Activated CD8-positive, alpha-beta T cell treated with anti-CD3 and anti-CD28 coated beads for 36 hours (primary cell): ENCODE measurements at places on chromosomes 1 and 21. TPM values are rescaled to one million over a fixed set of nuclear protein-coding genes. Genes with fewer than 3 reads are reported as not detected.
A peak's percentile ranks its signal among the peaks of the same experiment; 100 is the strongest.

- DNase-seq = peak; percentile 69
- peak overlapping the region; percentile 64 for H3K4me3 ChIP-seq
- peak overlapping the region; percentile 91 for H3K27ac ChIP-seq
- no peaks in the 10 kb centered on the region for H3K27me3 ChIP-seq
Observed at GRCh38 chr21:37244501-37245095, 22.5 kb downstream of the VPS26C start.

GRCh38 chr1:50959303-50959912 lies 659 bp downstream of the FAF1 start:
- no peaks in the 10 kb centered on the region for H3K27me3 ChIP-seq
- DNase-seq = peak; percentile 45
- peak overlapping the region; percentile 88 for H3K4me3 ChIP-seq
- H3K36me3 ChIP-seq = peaks cover 1% of the 10 kb centered on the region
- peak overlapping the region; percentile 88 for H3K27ac ChIP-seq

DNA sequence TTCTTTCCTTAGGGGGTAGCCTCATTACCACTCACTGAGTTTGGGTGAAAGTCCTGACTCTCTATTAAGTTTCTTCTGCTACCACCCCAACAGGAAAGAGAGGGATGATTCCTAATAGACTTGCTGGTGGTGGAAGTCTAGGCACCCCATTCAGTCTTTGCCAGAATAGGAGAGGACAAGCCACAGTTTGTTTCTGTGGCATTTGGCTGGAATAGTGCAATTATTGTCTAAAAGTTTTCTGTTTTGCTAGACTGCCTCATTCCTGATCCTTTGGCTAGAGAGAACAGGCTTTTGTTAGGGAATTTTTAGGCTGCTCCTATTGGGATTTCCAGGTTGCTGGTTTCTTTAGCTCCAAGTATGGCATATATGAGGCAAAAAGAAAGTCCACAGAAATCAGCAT lies 9.9 kb upstream of the HJV start:
- H3K36me3 ChIP-seq = peaks cover 3% of the 10 kb centered on the region
- no peak overlapping the region for H3K27ac ChIP-seq
- H3K27me3 ChIP-seq = peaks cover 5% of the 10 kb centered on the region
- H3K4me1 ChIP-seq = peaks cover 16% of the 10 kb centered on the region
- DNase-seq = no peak
- no peak overlapping the region for H3K4me3 ChIP-seq

DNA sequence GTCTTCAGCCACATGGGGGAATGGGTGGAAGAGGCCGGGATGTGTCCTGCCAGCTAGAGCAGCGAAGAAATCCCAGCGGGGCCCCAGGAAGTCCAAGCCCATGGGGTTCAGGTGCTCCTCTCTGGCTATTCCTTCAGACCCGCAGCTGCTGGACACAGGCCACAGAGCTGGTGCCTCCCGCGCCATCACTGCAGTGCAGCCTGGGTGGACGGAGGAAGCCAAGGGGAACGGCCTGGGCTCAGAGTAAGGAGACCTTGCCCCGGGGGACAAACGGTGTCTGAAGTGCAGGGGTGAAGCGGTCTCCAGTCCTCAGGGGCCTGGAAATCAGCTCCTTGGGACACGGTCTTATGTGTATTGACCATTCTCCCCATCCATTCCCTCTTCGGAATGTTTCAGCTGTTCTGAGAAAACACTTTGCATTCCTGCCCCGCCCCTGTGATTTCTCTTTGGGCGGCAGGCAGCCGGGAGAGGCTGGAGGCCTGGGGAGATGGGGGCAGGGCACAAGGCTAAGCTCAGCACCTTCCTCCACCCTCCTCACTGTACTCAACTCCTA lies 18.4 kb downstream of the MTHFR start:
- peaks cover 3% of the 10 kb centered on the region for H3K4me1 ChIP-seq
- H3K27ac ChIP-seq = no peak overlapping the region
- H3K36me3 ChIP-seq = no peaks in the 10 kb centered on the region
- no peak overlapping the region for H3K4me3 ChIP-seq
- DNase-seq = no peak

GRCh38 chr1:65167586-65168242 lies 19.7 kb downstream of the AK4 start:
- H3K4me1 ChIP-seq = peaks cover 8% of the 10 kb centered on the region
- peaks cover 5% of the 10 kb centered on the region for H3K27me3 ChIP-seq
- no peak overlapping the region for H3K27ac ChIP-seq

DNA sequence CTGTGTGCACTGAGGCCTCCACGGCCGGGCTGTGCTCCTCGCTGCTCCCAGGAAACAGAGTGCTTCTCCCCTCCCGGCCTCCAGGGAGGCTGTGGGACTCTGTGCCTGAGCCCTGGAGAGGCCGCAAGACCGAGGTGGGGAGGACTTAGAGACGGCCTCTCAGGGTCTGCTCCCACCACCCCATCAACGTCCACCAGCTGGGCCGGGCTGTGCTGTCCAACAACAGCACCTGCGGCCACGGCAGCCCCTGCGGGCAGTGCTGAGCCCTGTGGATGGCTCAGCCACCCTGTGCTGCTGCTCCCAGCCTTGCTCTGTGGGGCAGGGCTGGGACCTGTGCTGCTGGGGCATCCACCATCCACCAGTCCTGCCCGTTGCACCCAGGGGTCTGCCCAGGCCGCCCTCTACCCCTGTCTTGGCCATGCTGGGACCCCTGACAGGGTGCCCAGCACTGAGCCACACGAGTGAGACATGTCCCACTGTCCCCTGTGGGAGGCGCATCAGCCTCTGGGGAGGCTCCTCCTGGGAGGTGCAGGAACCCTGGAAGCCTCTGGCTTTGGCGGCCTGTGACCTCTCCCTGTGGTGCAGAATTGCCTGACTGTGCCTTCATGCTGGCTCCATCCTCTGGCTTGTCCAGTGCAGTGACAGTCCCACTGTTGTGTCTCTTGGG lies 31.2 kb upstream of the LRRC3 start:
- H3K36me3 ChIP-seq = no peaks in the 10 kb centered on the region
- H3K27ac ChIP-seq = no peak overlapping the region
- no peak for DNase-seq
- no peaks in the 10 kb centered on the region for H3K4me1 ChIP-seq
- H3K27me3 ChIP-seq = no peaks in the 10 kb centered on the region
- H3K4me3 ChIP-seq = no peak overlapping the region

DNA sequence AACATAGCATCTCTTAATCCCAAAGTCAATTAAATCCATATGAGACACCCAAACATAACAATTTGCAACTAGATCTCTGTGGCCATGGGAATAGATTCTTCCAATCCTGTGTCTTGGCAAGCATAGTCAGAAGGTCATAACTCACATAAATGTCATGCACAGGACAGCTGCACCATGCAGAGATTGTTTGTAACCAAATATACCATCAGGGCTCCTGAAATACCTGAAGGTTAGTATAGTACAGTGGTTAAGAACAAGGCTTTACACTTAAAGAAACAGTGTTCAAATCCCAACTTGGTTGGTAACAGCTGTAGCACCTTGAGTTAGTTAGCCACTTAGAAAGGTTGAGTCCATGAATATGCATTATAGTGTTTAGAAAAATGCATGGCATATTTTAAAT lies 82.6 kb upstream of the CCDC190 start:
- no peak overlapping the region for H3K4me3 ChIP-seq
- no peak overlapping the region for H3K27ac ChIP-seq
- H3K4me1 ChIP-seq = peaks cover 5% of the 10 kb centered on the region
- DNase-seq = no peak
- H3K36me3 ChIP-seq = no peaks in the 10 kb centered on the region

GRCh38 chr1:189783456-189783855 lies 694.2 kb downstream of the BRINP3 start:
- H3K27me3 ChIP-seq = no peaks in the 10 kb centered on the region
- no peaks in the 10 kb centered on the region for H3K36me3 ChIP-seq
- H3K27ac ChIP-seq = no peak overlapping the region

DNA sequence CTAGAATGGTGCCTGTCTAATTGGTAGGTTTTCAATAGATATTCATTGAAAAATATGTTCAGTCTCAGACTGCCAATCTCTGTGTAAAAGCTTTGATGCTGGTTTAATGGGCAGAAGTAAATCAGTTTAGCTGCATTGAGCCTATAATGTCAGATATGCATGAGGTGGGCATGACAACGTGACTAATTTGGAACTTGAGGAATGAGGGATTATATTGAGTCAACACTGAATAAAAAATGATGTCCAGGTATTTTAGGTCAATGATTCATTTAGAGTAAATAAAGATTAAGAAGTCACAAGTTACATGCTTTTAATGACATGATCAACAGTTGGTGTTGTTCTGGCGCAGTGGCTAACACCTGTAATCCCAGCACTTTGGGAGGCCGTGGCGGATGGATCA lies 3.0 kb downstream of the WDR3 start:
- H3K4me3 ChIP-seq = no peak overlapping the region
- H3K36me3 ChIP-seq = peaks cover 49% of the 10 kb centered on the region
- H3K27ac ChIP-seq = no peak overlapping the region
- peaks cover 47% of the 10 kb centered on the region for H3K4me1 ChIP-seq
- DNase-seq = no peak

DNA sequence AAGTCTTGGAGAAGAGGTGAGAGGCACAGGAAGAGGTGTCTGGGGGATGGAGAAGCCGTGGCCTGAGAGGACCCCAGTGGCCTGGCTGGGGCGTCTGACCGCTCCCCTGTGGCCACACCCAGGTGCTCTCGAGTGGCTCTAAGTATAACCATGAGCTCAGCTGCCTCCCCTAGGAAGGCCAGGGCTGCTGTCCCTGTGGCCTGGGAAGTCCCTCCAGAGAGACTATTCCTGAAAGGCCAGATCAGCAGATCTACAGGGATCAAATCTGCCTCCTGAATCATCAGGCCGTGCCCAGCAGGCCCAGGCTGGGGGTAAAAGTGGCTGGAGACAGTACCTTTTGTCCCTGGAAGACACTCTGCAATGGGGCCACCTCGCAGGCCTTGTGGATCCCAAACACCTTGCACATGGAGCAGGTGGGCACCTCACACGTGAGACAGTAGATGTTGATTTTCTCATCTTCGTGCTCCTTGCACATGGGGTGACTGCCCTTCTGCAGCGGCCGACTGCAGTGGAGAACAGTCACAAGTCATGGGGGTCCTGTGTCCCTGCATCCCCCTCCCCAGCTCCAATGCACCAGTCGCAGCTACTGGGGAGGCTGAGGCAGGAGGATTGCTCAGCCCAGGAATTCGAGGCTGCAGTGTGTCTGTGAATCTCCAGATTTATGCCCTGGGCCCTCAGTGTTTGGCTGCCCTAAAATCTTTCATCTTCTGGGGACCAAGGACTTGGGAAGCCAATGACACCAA lies 6.4 kb downstream of the TRIM63 start:
- H3K27me3 ChIP-seq = peaks cover 8% of the 10 kb centered on the region
- DNase-seq = no peak
- peaks cover under 1% of the 10 kb centered on the region for H3K4me1 ChIP-seq
- no peak overlapping the region for H3K27ac ChIP-seq
- no peaks in the 10 kb centered on the region for H3K36me3 ChIP-seq

DNA sequence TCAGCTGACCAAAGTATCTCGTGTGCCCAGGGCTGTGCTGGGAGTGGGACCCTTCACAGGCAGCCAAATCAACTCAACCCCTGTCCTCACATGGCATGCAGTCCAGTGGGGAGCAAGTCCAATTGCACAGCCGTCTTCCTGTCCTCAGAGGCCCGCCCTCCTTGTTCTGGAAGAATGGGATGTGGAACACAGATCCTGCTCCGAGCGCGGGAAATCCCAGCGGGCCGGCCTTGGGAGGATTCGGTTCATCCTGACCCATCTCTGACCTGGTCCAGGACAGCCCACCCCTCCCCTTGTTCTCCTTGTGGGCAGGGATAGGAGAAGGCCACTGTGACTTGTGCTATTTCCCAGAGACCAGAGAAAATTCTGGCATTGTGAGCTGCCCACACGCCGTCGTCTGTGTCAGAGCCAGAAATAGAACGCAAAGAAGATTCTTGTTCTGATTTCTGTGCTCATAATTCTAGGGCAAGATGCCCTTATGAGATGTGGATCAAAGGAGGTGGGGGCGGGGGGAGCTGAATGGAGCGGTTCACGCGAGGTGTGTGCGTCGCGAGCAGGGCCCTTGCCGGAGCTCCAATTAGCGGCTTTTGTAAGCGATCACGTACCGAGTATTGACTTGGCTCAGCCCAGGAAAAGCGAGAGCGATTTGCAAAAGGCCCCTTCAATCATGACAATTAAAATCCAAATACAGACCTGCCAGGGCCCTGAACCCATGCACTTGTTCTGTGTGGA lies 79.2 kb downstream of the AJAP1 start:
- no peaks in the 10 kb centered on the region for H3K27me3 ChIP-seq
- H3K4me1 ChIP-seq = peaks cover 4% of the 10 kb centered on the region
- H3K4me3 ChIP-seq = no peak overlapping the region
- DNase-seq = no peak
- H3K27ac ChIP-seq = no peak overlapping the region

DNA sequence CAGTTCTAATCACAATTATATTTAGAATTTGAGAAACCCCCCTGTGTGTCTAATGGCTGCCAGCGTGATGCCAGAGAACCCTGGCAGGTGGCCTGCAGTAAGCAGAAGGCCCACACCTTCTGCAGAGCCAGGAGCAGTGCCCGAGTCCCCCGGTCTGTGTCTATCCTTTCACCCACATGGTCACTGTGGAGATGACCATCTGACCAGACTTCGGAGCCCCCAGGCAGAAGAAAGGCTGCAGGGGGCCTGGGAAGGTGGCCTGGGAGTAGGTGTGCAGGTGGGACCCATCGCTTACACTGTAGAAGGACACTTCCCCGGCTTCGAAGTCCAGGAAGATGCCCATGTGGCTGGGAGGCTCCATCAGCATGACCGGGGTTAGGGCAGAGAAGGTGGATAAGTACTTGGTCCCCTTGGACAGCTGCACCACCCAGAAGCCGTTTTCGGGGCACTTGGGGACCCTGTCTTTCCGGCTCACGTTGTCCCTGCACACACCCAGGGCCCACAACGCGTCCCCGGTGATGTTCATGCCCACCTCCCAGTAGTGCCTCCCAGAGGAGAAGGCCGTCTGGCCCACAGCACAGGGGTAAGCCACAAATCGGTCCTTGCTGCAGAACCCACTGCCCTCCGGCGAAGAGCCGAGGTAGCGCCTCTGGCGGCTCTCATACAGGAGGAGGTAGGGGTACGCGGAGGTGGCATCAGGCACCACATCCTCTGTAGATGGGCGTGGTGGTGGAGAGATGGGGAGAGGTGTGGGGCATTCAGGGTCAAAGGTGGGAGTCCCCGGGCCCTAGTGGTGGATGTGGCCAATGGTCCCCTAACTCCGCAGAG lies 1.6 kb upstream of the TRIM11 start:
- H3K4me3 ChIP-seq = peak overlapping the region; percentile 98
- H3K36me3 ChIP-seq = peaks cover 24% of the 10 kb centered on the region
- H3K27me3 ChIP-seq = no peaks in the 10 kb centered on the region
- no peak overlapping the region for H3K27ac ChIP-seq
- DNase-seq = no peak
- peaks cover 27% of the 10 kb centered on the region for H3K4me1 ChIP-seq

DNA sequence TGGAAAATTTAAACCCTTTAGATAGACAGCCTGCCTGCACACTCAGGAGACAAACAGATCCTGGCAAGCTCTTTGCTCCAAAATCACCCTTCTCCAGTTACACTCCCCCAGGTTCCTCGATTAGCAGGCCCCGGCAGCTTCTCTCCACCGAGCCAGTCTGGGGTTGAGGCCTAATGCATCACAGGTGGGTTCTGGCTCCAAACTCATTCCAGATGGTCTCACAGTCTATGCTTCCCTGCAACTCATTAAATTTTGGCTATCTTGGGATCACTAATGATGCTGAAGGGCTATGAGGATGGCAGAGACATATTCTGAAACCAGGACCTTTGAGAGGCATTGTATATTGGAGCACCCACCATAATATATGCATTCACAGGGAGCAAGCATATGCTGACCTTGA lies 559.8 kb upstream of the USP24 start:
- no peaks in the 10 kb centered on the region for H3K4me1 ChIP-seq
- H3K36me3 ChIP-seq = no peaks in the 10 kb centered on the region
- no peak for DNase-seq
- H3K27ac ChIP-seq = no peak overlapping the region

The ICOSLG gene
- 5.4 TPM for total RNA-seq

The PCP4 gene
- not detected for total RNA-seq

The NOTCH2 gene
- 41.3 TPM for total RNA-seq

The ADORA1 gene
- not detected for total RNA-seq

The TRIM45 gene
- total RNA-seq = 0.27 TPM
